ENCODE measurements at places on chromosomes 11 and 22.

- DNase-seq: no peak
These were observed 90.5 kb upstream of the XKR3 start for GRCh38 chr22:16915701-16916100.

DNA sequence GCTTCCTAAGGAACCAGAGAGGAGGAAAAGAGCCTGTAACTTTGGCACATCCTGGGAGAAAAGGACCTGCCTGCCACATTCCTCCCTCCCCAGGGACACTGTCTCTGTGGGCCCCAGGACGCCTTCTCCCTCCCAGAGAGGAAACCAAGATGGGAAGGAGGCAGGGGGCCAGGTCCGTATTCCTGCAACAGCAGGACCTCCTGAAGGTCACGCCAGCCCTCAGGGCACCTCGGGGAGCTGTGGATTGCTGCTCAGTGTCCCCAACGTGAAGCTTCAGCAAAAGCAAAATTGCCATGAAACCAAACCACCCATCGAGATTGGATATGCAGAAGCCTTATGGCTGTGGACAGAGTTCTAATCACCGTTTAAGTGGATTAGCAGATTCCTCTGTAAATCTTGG is 86.7 kb downstream of the ARHGAP8 start:
- DNase-seq: no peak

- DNase-seq: no peak
These were observed 11.0 kb upstream of the CERK start for GRCh38 chr22:46748908-46749675.

GRCh38 chr11:134751031-134751585 is 339.1 kb upstream of the B3GAT1 start:
- DNase-seq: no peak

DNA sequence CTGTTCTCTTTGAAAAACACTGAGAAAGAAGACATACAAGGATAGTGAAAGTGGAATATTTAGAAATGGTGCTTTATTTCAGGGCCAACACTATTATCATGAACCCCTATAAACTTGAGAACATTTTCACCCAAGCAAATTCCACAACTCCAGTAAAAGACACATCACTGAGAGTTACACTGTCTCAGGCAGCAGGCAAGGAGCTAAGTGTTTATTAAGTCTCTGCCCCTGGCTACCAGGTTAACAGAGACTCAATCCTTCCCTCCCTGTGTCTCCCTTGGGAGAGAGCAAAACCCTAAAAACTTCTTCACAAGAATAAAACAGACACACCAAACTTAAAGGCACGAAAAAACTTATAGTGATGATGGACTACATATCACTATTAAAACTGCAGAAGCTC is 18.5 kb downstream of the MPPED2 start:
- no peak for DNase-seq

- DNase-seq: no peak
These were observed 111.5 kb upstream of the CSNK2A3 start for GRCh38 chr11:11464555-11464954.

- DNase-seq: peak; percentile 84
These were observed 366.0 kb upstream of the NARS2 start for GRCh38 chr11:78940500-78941225.

DNA sequence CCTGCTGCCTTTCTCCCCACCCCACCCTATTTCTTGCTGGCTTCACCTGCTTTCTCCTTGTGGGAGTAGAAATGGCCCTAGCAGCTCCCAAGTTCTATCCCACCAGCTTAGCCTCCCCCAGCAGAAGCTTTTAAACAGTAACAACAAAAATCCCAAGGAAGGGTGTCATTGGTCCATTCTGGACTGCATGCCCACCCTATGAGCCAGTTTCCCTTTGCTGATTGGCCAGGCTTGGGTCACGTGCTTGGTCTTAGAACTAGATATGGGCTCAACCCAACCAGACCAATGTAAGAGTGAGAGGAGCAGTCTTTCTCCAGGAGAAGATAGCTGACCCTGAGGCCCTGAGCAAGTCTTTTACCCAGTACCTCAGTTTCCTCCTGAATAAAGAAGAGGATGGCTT is 2.3 kb downstream of the MTFP1 start:
- no peak for DNase-seq

GRCh38 chr11:65083134-65083833 is 556 bp downstream of the CDCA5 start:
- DNase-seq: no peak

GRCh38 chr11:72735495-72736027 is 16.6 kb downstream of the ARAP1 start:
- DNase-seq: peak; percentile 71

DNA sequence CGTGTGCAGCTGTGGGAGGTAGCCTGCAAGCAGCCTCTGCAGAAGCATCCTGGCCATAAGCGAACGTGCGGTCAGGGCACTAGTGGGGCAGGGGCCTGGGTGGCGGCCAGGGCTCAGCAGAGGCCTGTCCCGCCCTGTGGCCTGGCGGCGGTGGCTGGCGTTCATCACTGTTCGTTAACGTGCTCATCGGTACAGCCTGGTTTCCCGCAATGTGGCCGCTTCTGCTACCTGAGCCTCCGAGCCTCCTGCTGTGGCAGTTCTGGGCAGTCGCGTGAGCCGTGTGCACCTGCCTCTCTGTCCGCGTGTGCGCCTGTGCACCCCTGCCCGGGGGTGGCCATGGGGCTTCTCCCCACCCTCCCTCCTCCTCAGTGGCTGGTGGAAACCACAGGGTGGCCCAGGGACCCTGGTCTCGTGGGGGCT is 117.9 kb downstream of the KCNQ1OT1 start:
- DNase-seq: peak; percentile 12

DNA sequence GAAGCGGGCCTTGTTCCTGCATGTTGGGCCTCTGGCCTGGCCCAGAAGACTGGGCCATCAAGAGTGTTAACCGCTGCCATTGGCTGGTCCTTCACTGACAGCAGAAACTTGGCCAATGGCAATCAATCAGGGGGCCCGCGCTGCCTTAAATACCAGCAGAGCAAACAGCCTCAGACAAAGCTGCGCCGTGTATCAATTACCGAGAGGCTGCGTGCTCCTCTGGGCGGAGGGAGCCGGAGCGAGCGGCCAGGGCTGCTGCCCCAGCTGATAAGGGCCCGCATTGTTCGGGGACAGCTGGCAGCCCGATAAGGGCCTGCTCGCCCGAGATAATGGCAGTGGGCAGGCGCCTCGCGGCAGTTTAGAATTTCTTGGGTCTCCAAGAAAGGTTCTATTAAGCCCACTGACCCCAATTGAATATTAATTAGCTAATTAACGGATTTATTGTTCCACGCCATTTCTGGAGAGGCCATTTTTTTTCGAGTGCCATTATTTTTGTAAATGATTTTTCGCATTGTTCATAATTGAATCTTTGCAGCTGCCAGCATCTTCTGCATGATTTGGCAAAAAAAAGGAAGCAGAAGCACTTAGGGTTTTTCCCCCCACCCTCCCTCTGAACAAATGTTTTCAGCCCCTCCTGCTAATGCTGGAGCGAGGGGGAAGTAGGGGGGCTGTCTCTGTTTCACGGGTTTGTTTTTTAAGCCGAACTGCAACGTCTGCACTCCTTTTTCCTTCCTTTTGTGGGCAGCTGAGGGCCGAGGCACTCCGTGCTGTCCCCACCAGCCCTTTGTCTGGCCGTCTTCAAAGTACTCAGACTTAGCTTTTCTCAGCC is 37.6 kb upstream of the RIC3 start:
- peak; percentile 77 for DNase-seq

- DNase-seq: no peak
These were observed 81.9 kb upstream of the TEAD1 start for GRCh38 chr11:12592283-12592682.

- peak; percentile 77 for DNase-seq
These were observed 24.6 kb downstream of the MRGPRD start for GRCh38 chr11:68956142-68956541.

GRCh38 chr11:44954051-44954906 is 3.6 kb upstream of the TP53I11 start:
- DNase-seq: no peak

DNA sequence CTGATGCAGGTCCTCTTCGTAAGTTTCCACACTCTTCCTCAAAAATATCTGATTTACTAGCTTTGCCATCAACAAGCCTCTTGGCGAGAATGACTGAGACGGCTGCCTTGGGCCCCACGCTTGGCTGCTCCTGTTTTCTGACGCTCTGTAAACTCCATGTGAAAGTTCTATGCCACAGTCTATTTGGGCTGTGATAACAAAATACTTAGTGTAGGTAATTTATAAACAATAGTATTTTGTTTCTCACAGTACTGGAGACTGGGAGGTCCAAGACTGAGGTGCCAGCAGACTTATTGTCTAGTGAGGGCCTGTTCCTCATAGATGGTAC is 123.2 kb upstream of the SORL1-AS1 start:
- DNase-seq: no peak

- no peak for DNase-seq
These were observed 386.3 kb downstream of the AASDHPPT start for GRCh38 chr11:106463796-106464201.

DNA sequence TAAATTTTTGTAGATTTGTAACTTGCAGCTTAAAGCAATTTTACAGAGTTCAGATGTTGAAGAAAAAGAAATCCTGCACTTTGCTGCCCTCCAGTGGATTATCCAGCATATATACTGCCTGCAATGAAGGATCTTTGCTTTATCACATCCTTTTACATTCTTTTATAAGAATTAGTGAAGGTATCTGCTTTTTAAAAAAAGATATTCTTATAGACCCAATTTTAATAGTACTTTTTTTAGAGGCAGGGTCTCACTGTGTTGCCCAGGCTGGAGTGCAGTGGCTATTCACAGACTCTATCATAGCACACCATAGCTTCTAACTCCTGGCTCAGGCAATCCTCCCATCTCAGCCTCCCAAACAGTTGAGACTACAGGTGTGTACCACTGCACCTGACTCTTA is 60.7 kb downstream of the TTC17 start:
- DNase-seq: no peak

- DNase-seq: no peak
These were observed 15.9 kb upstream of the OR6M1 start for GRCh38 chr11:123822032-123822431.

DNA sequence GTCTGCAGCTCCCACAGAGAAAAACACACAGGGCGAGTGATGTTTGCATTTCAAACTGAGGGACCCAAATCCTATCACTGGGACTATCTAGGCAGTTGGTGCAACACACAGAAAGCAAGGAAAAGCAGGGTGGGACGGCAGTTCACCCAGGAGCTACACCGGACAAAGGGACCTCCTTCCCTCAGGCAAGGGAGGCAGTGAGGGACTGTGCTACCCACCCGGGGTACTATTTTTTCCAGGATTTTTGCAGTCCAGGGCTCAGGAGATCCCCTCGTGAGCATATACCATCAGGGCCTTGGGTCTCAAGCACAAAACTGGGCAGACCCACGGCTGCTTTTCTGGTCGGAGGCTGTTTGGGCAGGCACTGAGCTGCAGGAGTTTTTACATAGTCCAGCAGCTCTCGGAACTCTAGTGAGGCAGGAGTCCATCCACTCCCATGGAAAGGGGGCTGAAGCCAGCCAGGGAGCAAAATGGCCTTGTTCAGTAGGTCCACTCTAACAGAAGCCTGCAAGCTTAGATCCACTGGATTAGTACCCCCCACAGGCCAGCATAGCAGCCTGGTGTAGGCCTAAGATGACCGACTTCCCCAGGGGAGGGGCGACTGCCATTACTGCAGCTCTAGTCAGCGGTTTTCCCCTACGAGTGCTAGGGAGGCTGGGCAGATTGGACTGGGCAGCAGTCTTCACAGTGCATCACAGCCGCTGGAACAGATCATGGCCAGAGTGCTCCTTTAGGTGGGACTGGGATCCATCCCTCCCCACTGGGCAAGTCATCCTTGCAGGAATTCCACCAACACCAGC is 28.2 kb downstream of the CARD18 start:
- no peak for DNase-seq

DNA sequence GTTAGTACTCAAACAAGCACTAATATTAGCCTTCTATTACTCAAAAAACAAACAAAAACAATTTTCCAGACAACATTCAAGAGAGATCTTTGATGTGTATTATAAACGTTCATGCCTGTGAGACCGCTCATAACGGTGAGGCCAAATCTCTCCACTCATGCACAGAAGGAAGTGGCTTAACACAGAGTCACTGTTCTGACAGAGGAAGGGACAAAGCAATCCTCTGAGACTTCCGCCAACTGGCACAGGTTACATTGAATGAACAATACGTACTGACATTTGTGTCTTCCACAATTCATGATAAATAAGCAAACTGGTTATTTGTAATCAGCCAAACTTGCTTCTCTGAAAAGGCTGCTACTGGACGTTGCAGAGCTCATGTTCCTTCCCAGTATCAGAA is 30.5 kb downstream of the CHKA start:
- no peak for DNase-seq

- DNase-seq: no peak
These were observed 60.5 kb downstream of the NAT10 start for GRCh38 chr11:34165786-34166555.

GRCh38 chr11:132217856-132218255 is 847.4 kb downstream of the NTM start:
- no peak for DNase-seq

DNA sequence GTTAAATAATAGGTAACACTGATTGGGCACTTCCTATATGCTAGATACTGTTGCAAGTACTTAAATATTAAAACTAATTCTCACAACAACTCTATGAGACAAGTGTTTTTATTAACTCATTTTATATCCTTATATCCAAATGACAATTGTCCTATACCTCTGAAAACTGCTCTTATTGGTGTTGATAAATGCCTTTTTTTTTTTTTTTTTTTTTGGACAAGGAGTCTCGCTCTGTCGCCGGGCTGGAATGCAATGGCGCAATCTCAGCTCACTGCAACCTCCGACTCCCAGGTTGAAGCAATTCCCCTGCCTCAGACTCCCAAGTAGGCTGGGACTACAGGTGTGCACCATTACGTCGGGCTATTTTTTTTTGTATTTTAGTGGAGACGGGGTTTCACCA is 41.6 kb downstream of the MRTFA start:
- DNase-seq: no peak

All from H9 (cell line).